ENCODE measurements at places on chromosomes 7 and 10. TPM values are rescaled to one million over a fixed set of nuclear protein-coding genes. Genes with fewer than 3 reads are reported as not detected.

WDFY4 gene
- total RNA-seq: 10.2 TPM

SPDYE16 gene
- 0.22 TPM for total RNA-seq

LIPN gene
- total RNA-seq: not detected

CALHM2 gene
- total RNA-seq: 32.1 TPM

HMX2 gene
- not detected for total RNA-seq

C10orf120 gene
- not detected for total RNA-seq

RBP3 gene
- total RNA-seq: not detected

RSPH10B2 gene
- total RNA-seq: not detected

ERVW-1 gene
- not detected for total RNA-seq

ARHGEF5 gene
- 0.88 TPM for total RNA-seq

INA gene
- total RNA-seq: 0.40 TPM

CISD1 gene
- 57.3 TPM for total RNA-seq

SLIT1 gene
- total RNA-seq: 0.05 TPM

CYP3A4 gene
- total RNA-seq: not detected
